ENCODE measurements at places on chromosomes 5 and 9.

DNA sequence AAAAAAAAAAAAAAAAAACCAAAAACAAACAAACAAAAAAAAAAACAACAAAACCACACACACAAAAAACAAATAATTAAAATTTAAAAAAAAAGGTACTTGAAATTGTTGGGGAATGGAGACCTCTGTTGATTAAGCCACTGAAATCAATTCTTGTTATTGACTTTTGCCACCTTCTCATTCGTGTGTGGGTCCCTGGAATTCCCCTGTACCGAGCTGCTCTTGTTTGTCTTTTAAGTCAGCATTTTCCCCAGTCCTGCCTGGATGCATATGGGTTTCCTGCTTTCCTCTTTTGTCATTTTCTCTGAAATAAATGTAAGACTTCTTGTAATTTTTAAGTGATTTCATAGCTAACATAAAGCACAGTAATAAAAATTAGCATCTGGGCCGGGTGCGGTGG, 45.5 kb downstream of the GPBP1 start:
- DNase-seq, result no peak

DNA sequence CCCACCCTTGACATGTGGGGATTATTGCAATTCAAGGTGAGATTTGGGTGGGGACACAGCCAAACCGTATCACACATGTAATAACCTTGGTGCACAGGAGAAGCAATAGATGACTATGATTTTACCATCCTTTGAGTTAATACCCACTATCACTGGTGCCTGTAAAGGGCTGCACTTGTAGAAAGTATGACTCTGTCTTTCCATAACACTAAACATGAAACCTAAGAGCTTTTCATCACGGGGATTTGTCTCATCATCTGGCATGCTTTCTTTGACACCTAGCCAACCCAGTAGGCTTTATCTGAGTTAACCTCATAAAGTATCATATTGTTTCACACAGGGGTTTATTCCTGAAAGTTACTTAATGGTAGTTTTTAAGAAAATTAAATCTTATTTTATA, 188.9 kb upstream of the TNC start:
- peak; percentile 26 for DNase-seq

DNA sequence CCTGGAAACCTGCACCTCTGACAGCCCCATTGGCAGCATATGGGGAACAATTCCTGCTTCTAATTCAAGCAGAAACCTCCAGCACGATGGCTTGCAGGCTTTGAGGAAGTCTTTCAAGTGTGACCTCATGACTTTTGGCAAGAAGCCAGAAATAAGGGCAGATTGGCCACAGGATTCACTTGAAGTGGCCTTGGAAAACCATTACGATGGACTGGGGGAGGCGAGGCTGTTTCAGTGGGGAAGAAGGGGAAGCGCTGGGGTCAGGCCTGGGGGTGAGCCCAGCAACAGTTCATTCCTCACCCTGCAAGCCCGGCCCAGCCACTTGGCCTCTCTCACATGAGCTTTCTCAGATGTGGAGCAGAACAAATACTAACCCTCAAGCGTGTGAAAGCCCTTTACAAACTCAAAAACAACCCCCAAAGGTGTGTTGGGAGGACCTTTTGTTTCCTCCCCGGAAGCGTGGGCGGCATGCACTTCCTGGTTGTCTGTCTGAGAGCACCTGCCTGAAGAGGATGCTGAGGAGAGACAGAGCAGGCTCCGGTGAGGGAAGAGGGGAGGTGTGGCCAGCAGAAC, 26.9 kb upstream of the EEIG1 start:
- peak; percentile 40 for DNase-seq

DNA sequence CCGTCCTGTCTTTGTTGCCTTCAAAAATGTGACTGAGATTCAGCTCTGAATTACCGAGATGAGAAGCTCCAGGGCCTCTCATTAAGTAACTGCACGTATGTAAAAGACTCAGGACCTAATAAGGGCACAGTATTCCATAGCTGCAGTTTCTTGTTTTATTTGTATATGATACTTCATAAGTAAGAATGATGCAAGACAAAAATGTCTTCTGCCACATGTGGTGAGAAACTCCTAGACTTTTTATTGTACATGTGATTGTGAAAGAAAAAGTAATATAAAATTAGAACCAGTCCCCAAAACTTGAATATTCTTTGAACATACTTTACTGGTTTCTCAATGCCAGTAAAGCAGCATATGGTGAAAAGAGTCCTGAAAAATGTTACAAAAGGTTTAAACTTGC, 110.1 kb upstream of the OTULINL start:
- DNase-seq, result no peak

DNA sequence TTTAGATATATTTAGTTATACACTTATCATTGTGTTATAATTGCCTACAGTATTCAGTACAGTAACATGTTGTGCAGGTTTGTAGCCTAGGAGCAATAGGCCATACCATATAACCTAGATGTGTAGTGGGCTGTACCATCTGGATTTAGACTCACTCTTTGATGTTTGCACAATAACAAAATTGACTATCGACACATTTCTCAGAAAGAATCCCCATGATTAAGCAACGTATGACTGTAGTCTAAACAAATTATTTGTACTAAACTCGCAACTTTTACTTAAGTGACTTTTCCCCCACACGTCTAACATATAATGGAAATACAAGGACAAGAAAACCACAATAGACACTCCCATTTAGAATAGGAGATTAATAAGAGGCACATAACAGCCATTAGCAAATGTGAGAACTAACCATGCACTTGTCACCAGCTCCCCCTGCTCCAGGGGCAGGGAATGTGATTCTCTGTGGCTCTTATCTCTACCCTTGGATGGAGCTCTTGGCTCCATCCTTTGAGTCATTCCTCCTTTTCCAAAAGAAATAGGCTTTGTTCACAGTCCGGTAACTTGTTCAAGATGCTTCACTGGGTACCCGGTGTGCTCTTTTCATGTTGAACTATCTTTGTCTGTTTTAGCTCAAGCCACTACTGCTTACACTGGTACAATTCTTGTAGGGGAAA, 8.7 kb upstream of the B4GALT1 start:
- DNase-seq, result no peak

DNA sequence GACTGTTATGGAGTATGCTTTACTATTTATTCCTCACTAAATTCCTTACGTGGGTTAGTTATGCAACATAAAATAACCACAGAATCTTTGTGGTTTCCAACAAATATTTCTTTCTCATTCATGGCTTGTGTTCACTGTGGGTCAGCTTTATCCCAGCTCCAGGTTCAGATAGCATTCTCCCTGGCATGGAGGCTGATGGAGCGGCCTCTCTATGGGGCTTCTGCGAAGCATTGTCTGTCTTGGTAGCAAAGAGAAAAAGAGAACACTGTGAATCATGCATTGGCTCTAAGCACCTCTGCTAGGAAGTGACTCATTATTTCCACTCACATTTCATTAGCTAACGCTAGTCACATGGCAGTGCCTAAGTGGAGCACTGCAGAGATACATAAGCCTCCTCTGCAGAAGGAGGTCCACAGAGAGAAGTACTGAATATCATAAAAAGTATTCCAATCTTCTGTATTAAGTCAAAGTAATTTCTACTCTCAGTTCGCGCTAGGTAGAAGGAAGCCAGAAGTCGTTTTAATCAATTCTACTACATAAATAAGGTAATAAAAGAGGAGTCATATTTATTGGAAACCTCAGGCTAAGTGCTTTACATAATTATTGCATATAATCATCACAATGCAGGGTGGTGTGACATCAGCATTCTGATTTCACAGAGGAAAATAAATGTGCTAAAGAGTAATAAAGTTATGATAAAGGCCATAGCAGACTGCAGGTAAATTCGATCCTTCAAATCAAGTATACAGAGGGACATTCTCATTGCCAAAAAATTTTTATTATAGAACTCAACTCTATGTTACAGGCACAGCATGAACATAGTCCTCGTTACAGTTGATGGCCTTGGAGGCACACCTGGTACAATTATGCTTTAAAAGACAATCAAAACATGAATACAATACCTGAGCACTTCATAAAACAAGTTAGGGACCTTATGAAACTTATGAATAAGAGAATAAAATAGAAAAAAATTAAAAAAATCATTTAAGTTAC, 531.1 kb downstream of the CETN3 start:
- peak; percentile 90 for DNase-seq

- DNase-seq, result no peak
Measured at GRCh38 chr9:95857896-95858295, 17.6 kb upstream of the ERCC6L2 start.

GRCh38 chr5:1804001-1804690, 2.9 kb downstream of the NDUFS6 start:
- no peak for DNase-seq

- DNase-seq, result peak; percentile 47
Measured at GRCh38 chr5:160492565-160492964, 70.9 kb downstream of the PTTG1 start.

GRCh38 chr5:172852490-172853354, 18.7 kb downstream of the ERGIC1 start:
- peak; percentile 65 for DNase-seq

DNA sequence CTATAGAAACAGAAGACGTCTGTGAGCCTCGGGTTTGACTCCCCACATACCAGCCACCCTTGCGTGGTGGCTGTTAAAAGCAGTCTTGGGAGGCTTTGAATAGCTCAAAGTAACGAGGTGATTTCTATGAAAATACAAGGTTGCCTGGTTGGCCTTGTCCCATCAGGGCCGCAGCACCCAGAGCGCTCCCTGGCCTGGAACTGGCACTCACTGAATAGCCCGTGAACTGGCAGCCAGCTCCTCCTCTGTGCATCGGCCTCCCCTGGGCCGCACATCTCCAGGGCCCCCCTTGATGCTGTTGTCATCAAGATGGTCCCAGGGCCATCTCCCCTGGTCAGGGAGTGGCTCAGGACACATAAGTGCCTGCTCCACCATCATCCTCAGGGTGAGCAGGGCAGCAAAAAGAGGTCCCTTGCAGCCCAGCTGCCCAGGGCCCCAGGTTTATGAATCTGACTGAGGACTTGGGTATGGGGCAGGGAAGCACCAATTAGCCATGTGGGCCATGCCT, 144.6 kb upstream of the PPP1R26 start:
- no peak for DNase-seq

GRCh38 chr5:473551-474192, 30.7 kb downstream of the EXOC3 start:
- DNase-seq, result peak; percentile 67

DNA sequence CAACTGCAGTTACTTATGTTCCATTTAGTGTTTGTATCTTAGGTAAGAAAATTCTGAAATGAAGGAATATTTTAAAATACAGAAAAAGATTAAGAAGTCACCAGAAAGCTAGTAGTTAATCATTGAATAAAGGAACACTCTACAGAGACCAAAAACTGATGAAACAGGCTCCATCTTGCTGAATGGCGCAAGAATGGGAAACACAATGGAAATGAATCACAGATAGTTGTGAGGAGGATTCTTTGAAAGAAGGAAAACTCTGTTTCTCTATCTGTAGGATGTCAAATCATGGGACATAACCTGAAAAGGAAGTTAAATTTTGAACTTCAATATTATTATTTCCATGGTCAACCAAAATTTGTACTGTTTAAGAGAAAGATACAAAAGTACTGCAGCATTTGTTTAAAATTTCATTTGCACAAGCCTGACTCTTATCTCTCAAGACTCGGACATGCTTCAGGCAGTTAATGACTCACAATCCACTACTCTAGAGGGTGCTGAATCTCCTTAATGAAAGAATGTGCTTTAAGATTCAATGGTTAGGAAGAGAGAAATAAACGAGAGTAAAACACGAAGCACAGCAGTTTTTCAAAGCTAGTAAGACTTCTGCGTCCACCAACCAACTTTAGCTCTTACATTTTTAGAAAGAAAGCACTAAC, 1064.4 kb upstream of the DMAC1 start:
- DNase-seq, result no peak

- DNase-seq, result no peak
Measured at GRCh38 chr9:131480258-131480657, 22.5 kb upstream of the POMT1 start.

- DNase-seq, result peak; percentile 24
Measured at GRCh38 chr5:149257131-149257530, 14.5 kb upstream of the AFAP1L1 start.

GRCh38 chr5:119356612-119357188, 881 bp downstream of the TNFAIP8 start:
- DNase-seq, result peak; percentile 58

DNA sequence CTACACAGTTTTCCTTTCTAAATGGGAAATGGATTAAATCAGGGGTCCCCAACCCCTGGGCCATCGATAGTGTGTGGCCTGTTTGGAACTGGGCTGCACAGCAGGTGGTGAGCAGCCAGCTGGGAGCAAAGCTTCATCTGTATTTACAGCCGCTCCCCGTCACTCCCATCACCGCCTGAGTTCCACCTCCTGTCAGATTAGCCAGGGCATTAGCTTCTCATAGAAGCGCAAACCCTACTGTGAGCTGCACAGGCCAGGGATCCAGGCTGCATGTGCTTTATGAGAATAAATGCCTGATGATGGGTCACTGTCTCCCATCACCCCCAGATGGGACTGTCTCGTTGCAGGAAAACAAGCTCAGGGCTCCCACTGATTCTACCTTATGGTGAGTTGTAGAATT, 41.2 kb upstream of the FLT4 start:
- DNase-seq, result no peak

DNA sequence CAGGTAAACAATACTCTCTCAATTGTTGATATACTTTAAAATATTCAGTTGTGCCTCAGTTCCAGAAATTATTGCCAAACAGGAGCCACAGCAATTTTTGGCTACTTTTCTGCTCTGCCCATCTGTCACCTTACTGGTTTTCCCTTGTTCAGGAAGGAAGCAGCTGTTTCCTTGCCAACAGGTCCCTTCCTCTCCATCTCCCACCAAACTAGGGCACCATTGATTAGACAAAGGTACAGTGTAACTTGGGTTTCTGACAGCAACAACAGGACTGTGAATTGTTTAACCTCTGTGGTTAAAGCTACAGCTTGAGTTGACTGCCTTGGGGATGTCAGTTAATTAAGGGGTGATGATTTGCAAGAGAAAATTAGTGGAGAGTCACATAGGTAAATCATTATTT, 76.9 kb downstream of the PIP5K1B start:
- DNase-seq, result no peak

- DNase-seq, result peak; percentile 71
Measured at GRCh38 chr5:35230038-35230611, at the start of gene PRLR. PRLR (minus strand) TSS chr5:35230487; CDS start chr5:35089620, 140,867 bp downstream.

- DNase-seq, result peak; percentile 39
Measured at GRCh38 chr5:151234476-151235238, 10.8 kb upstream of the CCDC69 start.

- peak; percentile 99 for DNase-seq
Measured at GRCh38 chr5:181223058-181223728, at the start of gene TRIM41. TRIM41 (plus strand) TSS chr5:181223281; CDS start chr5:181224000, 719 bp downstream.

- DNase-seq, result peak; percentile 65
Measured at GRCh38 chr5:139181835-139182452, 16.2 kb downstream of the SIL1 start.

Measured in GM23248 (cell line).